Epithelial cell of proximal tubule (primary cell): ENCODE measurements at places on chromosomes 3 and 15.

DNA sequence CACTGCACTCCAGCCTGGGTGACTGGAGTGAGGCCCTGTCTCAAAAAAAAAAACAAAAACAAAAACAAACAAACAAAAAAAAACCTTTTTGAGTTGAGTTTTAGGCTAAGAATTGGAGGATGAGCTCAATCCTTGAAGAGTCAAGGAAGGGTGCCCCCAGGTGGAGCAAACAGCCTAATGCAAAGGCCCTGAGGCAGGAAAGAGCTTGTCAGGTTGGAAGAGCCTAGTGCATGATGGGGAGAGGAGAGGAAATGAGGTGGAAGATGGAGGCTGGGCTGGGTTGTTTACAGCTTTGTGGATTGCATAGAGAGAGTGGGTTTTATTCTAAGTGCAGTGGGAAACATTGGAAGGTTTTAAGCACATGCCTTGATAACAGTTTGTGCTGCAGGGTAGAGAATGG is 2.1 kb upstream of the SNX22 start:
- no peak for DNase-seq

- no peak for DNase-seq
Measured at GRCh38 chr3:134232151-134232550, 18.5 kb downstream of the RYK start.

DNA sequence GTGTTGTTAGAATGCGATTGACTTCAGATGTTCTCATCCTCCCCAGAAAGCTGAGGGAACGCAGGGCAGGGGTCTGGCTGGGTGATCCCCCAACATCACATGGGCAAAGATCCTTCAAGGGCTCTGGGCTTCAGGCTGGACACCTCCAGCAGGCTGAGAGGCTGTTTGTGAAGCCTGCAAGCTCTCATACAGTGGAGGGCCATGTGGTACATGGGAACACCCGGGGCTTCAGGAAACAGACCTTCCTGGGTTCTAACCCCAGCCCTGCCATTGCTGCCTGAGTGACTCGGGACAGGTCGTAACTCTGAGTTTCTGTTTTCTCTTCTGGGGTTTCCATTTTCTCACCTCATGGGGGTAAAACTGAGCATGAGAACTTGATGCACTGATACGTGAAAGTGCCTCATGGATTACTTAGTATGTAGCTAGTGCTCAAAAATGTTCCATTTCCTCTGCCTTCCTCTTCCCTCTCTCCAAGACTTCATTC is 81.2 kb downstream of the TLE3 start:
- no peak for DNase-seq

DNA sequence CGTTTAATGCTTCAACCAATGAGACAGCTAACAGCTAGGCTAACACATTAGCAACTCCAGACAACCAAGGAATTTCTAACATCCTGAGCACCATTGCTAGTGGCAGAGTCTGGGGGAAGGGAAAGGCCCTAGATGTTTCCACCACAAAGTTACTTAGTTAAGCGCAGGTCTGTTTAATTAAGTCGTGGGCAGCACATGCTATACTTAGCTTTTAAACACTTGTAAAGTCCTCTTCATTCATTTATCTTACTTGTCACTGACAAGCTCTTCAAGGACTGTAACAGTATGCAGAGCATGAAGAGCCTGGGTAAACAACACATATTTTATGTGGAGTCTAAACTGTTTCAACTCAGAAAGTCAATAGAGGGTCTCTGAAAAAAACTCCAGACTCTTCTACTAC is 221.1 kb upstream of the WNT5A start:
- DNase-seq: no peak

GRCh38 chr3:131082871-131083863 is 56.5 kb downstream of the NEK11 start:
- DNase-seq: no peak

- DNase-seq: no peak
Measured at GRCh38 chr3:119741657-119742590, 39.1 kb downstream of the CFAP91 start.

DNA sequence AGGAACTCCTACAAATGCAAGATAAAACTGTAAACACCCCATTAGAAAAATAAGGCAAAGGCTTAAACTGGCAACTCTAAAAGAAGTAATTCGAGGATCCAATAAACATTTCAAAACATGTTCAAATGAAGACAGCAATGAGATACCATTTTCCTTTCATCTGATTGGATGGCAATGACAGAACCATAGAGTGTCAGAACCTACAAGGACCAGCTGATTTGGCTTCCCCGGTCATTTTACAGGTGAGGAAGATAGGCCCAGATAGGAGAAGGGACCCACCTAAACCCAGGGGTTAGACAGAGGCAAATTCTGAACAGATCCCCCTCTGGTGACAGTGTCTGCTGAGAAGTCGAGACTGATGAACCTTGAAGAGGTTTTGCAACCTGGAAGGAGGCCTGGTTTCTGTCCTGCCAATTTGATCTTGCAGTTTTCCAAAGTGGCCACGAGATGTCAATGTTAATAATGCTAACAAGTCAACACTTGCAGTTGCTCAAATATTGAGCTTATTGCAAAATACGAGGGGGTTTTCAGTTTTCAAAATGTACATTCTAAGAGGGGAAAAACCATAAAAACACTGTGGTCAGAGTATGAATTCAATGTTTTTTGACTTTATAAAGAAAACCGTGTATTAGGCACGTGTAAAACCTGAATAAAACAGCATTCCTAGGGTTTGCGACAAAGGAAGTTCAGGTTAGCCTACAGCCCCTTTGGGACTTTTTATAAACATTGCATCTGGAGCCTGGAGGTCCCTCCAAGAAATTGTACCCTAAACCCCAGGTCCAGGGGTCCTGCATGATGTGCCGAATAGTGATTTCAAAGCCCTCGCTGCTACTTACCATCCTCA is 21.5 kb downstream of the CFAP161 start:
- DNase-seq: peak; percentile 42
